ENCODE measurements at places on chromosomes 3 and 15.
A peak's percentile ranks its signal among the peaks of the same experiment; 100 is the strongest.

DNA sequence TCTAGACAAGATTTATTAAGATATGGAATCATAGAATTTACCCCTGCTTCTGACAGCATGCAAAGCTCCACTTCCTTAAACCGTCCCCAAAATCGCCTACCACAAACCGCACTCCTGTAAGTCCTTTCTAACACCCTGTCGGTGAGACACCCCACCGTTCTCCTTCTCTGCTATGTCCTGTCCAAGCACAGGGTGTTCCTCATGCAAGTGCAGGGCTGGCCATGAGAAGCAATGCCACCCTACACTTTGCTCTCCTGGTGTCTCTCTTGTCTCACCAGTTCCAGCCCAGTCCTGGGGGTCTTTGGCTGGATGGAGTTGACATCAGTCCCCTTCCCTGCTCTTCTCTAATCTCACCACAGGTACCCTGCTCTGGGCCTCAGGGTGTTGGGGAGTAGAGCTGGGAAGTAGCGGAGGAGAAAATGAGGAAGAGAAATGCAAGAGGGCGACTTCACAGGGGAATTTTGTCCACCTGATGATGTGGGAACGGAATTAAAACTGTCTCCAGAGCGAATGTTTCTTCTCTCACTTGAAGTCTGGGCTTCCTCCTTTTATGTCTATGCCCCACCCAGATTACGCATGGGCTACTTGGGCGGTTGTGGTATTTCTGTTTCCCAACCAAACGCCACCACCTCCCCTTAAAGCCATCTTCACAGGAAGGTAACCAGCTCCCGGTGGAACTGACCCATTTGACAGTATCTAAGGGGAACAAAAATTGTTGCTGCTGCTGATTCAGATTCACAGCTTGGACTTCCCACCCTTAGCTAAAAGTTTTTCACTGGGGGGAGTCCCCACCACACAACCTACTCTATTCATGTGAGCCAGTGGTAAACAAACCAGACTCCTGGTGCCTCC, 49.9 kb downstream of the CASR start:
- DNase-seq = no peak

GRCh38 chr3:104561324-104561723, 805.4 kb upstream of the ALCAM start:
- DNase-seq = no peak

- DNase-seq = no peak
Observed at GRCh38 chr15:49041426-49041825, 4.8 kb downstream of the SECISBP2L start.

DNA sequence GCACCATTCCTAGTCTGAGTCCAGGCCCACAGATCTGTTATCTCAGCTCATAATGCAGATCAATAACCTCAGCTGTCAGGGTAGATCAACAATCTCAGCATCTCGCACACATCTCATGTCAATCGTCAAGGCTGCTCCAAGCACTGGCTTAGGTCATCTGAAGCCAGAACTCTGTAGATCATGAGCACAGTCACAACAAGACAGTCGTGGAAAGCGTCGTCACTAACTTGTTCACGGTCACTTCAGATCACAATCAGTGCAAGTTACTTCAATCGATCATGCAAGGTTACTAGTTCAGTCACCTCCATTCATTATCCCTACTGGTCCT, 71.8 kb downstream of the RBPMS2 start:
- DNase-seq = no peak

DNA sequence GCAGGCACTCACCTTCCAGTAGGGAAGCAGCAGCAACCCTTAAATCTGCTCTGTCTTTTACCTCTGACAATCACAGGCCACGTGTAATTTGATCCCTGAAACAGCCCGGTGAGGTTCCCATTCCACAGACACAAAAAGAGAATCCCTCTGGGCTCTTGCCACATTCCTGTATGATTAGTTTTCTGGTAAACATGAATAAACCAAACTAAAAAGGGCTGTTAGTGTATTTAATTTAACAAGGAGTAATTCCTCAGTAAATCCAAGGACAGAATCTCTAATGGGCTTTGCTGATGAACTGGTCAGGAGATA, 186.9 kb downstream of the FAM43A start:
- no peak for DNase-seq

GRCh38 chr15:88636050-88636449, 2.8 kb upstream of the ISG20 start:
- DNase-seq = no peak

- DNase-seq = no peak
Observed at GRCh38 chr15:71124937-71125790, 9.9 kb downstream of the THSD4 start.

DNA sequence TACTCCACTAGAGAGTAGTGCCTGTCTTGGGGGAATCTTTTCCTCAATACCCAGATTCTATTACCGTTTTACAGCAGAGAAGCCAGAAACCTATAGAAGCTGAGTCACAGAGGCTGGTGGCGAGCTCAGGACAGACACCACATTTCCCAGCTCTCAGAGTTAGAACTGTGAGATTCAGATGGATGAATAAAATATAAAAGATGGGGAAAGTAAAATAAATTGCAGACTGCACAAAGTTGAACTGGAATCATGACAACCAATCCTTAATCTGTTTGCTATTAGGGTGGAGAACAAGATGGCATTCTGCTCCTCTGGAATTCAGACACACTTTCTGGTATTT, 40.5 kb upstream of the CMSS1 start:
- DNase-seq = no peak

GRCh38 chr15:92817339-92817886, 82.7 kb upstream of the CHD2 start:
- no peak for DNase-seq

GRCh38 chr15:38401106-38401505, 52.8 kb upstream of the FAM98B start:
- no peak for DNase-seq

GRCh38 chr15:39638041-39638440, 57.2 kb downstream of the THBS1 start:
- DNase-seq = no peak

GRCh38 chr15:50590288-50590687, 43.8 kb upstream of the USP50 start:
- DNase-seq = no peak

DNA sequence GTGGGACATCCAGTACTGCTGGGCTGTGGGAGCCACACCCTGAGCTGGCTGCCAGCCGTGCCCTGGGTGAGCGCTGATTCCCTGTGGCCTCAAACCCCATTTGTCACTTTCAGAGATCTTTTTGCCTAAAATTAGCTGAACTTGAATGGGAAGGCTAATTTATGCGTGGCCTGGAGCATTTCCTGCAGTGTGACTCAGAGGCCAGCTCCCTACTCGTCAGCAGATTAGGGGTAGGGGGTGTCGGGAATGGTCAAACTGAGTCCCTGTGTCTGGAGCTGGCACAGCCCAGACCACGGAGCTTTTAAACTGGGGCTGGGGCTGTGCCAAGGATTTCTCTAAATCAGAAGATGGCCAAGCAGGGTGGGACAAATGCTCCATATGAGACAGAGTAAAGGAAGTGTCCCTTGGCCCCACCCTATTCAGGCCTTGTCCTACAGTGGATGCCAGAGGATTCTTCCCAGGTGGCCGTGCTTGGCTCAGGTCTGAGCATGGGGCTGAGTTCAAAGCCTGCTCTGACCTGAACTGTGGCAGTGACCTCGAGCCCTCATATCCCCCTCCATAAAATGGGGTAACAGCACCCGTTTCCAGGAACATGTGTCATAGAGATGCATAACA, 59.7 kb downstream of the ATP2B2 start:
- DNase-seq = no peak

GRCh38 chr3:49568965-49569364, 14.7 kb downstream of the BSN start:
- no peak for DNase-seq

GRCh38 chr3:177449360-177450006, 252.2 kb upstream of the TBL1XR1 start:
- DNase-seq = no peak

- no peak for DNase-seq
Observed at GRCh38 chr3:124669470-124669869, 60.8 kb upstream of the UMPS start.

DNA sequence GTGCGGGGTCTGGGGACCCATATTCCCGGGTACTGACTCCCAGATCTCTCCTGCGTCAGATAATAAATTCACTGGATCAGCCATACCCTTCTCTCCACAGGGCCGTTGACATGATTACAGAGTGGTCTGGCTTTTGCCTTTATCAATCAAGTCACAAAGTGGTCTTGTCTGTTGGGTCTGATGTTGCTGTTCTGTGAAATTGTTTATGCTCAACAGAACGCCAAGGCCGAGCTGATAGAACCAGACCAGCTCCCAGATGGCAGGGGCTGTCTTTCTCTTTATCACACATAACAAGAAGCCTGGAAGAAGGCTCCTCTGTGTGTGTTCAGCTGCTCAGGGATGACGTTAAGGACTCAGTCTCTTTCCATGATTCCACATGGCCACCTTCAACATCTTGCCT, 751 bp upstream of the DCLK3 start:
- no peak for DNase-seq

- no peak for DNase-seq
Observed at GRCh38 chr3:117230924-117231323, 521.3 kb downstream of the TUSC7 start.

GRCh38 chr15:59741274-59741906, 52.3 kb upstream of the BNIP2 start:
- DNase-seq = peak; percentile 49

GRCh38 chr15:78302579-78303312, 3.3 kb upstream of the SKIC8 start:
- DNase-seq = no peak

DNA sequence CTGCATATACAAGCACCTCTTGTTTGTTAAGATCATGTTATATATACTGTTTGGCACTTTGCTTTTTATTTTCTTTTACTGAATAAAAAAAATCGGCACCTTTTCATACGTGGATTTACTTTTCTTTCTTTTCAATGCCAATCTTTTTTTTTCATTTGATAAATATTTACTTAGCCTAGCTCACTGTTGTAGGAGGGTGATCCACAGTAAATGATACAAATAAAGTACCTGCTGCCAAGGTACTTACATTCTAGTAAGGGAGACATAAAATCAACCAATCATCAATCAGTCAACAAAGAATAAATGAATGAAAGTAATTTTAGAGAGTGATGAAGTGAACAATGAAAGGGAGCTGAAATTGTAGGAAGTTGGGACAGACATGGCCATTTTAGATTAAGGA, 18.3 kb downstream of the GNB5 start:
- DNase-seq = no peak

- no peak for DNase-seq
Observed at GRCh38 chr3:130442284-130442683, 74.7 kb upstream of the COL6A6 start.

DNA sequence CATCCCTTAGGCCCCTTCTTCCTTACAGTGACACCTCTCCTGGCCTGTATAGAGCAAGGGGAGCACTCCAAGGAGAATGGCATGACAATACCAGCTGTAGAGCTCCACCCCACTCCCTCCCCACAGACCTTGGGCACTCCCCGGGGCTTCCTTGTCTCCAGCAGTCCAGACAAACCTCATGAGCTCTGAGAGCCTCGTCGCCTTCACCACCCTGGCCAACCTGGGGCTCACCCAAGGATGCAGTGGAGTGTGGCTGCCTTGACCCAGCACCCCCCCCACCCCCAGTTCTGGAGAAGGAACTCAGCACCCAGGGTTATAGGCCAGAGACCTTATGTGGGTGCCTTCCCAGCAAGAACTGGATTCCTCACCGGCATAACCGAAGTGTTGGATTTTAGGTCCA, 7.4 kb upstream of the SLCO2A1 start:
- DNase-seq = no peak

GRCh38 chr3:10319251-10319650, 1.7 kb downstream of the SEC13 start:
- no peak for DNase-seq

DNA sequence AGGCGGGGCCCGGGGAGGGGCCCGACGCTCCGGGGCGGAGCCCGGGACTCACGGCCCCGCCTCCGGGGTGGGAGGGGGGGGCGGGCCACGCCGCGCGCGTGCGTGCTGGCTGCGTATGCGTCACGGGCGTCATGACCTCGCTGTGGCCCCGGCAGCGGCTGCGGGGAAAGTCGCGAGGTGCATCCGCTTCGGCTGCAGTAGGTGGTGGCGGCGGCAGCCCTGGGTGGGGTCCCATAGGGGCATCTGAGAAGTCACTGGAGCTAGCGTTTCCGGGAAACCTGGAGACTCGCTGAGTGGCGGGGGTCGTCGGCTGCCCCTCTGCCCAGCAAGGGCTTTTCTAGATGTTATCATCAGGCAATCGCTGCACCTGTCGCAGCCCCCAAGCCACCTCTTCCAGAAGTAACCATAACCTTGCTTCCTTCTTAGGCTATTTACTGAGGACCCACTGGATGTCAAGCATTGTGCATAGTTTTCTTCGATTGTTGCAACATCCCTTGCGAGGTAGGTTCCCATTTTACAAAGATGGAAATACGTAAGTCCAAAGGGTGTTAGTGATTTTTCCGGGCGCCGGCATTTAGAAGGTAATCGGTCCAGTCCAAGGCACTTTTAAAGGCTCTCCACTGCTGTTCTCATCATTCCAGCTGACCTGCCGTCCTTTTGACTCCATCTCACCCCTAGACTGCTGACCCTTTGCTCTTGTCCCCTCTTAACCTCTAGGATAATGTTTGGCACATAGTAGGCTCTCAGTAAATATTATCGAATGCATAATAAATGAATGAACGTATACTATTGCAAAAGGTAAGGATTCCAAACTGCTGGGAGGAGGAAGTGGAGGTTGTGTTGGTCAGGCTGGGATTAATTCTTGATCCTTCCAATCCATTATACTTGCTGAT, at the start of gene GDPGP1:
Gene GDPGP1, plus strand, starts transcription at position 114 of the 893 bp plus-strand sequence. CDS start 6,700 bp downstream, outside the sequence.
- DNase-seq = no peak

- DNase-seq = no peak
Observed at GRCh38 chr3:31241533-31241932, 291.2 kb upstream of the STT3B start.

Measured in ecto neural progenitor cell (in vitro differentiated cells).